Testis (tissue), 5 donors: ENCODE measurements at places on chromosomes 3 and 15. TPM values are rescaled to one million over a fixed set of nuclear protein-coding genes. Genes with fewer than 3 reads are reported as not detected.

DNA sequence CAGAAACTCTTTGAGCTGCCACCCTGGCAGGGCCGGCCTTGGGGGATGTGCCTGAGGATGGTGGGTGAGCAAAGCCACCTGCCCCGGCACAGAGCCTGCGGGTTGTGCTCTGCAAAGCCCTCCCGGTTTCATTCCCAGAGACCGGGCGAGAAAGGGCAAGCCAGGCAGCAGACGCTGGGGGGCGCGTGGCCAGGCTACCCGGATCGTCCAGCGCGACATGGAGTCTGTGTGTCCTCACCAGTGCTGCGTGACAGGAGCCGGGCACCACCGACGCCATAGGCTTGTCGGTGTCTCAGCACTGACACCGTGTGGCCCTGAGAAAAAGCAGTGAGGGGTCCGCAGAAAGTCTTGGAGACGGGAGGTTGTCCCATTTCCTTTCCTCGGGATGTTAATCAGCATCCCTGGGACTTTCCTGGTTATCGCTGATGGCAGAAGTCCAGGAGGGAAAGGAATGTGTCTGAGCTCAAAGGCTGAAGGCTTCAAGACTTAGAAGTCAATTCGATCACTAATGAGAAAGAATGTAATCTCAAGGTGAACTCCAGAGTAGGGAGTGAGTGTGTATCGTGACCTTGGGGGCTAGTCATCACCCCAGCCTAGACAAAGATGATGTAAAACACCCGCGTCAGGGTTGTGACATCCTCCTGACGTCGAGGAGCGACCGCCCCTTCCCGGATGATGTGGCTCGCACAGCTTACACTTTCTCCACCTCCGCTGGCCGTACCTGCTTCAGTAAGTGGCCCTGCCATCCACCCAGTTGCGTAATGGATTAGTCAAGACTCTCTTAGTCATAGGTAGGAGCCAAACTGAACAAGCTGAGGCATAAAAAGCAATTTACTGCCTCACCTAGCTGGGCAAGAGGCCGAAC lies 36.3 kb upstream of the PLA2G4E start:
- DNase-seq = peak; percentile 90

GRCh38 chr15:44788748-44789147 lies 52.4 kb downstream of the TRIM69 start:
- no peak for DNase-seq

DNA sequence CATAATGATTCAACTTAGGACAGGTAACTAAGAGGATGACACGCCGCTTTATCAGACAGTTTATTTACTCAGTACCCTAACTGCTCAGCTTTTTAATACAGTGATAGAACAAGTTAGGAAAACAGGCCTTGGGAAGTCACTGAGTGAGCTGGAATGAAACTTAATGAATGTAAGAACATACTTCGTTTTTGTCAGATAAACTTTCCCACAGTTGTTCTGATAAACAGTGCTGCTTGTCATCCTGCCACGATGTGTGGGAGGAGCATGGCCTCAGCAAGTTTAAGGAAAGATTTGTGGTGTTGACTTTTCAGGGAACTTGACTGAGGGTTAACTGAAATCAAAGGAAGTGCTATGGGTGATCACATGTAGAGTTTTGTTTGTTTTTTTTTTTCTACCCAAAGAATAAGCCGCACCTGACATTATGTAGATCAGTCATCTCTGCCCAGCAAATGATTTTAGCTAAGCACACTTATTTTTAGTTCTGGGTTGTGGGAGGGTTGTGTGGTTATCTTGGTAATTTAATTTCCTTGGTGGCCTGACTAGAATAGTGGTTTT lies 5.6 kb upstream of the P2RY14 start:
- peak; percentile 37 for DNase-seq

- no peak for DNase-seq
These were observed 91.1 kb upstream of the EOMES start for GRCh38 chr3:27813255-27813654.

DNA sequence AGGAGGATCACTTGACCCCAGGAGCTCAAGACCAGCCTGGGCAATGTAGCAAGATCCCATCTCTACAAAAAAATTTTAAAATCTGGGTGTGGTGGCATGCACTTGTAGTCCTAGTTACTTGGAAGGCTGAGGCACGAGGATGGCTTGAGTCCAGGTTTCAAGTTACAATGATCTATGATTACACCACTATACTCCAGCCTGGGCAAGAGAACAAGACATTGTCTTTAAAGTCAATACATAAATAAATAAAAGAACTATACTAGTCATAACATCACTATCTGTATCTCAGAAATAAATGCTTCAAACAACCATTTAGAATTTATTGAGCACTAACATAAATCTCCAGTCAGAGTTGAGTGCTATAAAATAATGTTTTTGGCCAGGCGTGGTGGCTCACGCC lies 8.5 kb upstream of the PHLDB2 start:
- DNase-seq = no peak

DNA sequence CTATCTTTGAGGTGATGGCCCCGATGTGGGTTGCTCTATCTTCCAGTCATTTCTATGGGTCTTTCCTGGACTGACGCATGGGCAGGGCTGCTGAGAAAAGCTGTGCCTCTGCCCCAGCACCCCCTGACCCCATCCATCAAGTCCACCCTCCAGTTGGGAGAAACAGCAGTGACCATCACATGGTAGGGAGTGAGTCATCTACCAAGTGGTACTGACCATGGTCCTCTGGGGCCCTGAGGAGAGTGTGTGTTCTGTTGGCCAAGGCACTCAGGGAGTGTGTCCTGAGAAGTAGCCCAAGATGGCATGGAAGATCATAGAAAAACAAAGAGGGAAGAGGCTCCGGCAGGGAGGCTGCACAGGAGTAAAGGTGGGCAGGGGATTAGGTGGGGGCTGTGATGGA lies 1.6 kb upstream of the DNAH1 start:
- DNase-seq = no peak

GRCh38 chr3:160005004-160005403 lies 16.4 kb downstream of the IL12A start:
- DNase-seq = no peak

GRCh38 chr3:187567021-187567420 lies 103.2 kb downstream of the SST start:
- DNase-seq = no peak

DNA sequence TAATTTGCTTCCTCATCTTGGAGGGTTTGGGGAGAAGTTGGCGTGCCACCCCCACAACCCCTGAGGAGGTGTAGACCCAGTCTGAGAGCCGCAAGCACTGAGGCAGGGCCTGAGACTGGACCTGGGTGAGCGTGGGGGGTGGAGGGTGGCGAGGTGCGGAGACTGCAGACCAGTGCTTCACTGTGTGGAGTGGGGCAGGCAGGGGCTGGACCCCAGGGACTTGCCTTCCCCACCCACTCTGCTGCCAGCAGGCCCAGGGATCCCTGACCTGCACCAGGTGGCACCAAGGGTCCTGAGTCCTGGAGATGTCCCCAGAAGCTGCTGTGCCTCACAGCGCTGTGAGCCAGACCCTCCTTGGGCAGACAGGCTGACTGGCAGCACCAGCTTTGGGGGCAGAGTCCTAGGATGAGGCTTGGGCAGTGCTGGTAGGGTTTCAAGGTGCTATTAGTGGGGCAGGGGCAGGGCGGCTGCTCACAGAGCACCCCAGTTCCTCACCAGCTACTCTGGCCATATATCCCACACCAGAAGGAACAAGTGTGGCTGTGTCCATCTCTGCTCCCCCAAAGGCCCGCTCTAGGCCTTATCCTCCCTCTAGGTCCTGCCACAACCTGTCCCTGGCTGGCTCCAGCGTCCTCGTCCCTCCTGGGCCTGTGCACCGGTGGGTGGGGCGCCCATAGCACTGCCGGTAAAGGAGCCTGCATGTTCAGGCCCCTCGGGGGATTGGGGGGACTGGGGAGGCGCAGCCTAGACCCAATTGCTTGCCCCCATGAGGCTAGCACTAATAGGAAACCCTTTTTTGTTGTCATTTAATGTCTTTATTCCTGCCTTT lies 11.8 kb downstream of the ZBTB47 start:
- DNase-seq = no peak

DNA sequence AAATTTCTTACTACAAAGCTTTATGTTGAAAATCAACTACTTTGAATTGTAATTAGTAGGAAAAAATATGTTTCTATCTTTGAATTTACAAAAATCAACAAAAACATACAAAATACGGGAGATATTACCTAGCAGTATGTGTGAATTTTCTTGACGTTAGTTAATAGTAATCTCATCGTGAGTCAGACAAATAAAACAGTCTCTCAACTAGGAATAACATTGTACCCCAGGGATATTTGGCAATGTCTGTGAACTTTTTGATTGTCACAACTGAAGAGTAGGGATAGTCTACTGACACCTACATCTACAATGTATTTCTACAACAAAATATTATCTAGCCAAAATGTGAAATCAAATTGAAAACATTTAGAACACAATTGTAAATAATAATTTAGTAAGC lies 250.3 kb downstream of the POLQ start:
- DNase-seq = no peak

TUSC7 gene
- total RNA-seq = 9.1 TPM

GOLGA8Q gene
- total RNA-seq = 20.1 TPM

MOBP gene
- total RNA-seq = 8.5 TPM

DPH3 gene
- 14.7 TPM for total RNA-seq

C15orf39 gene
- 167 TPM for total RNA-seq

ISLR gene
- total RNA-seq = 39.5 TPM

SATB1 gene
- total RNA-seq = 44.4 TPM

ECE2 gene
- total RNA-seq = 1.4 TPM

RAB6B gene
- 5.1 TPM for total RNA-seq
